ENCODE measurements at places on chromosomes 6 and 20.

DNA sequence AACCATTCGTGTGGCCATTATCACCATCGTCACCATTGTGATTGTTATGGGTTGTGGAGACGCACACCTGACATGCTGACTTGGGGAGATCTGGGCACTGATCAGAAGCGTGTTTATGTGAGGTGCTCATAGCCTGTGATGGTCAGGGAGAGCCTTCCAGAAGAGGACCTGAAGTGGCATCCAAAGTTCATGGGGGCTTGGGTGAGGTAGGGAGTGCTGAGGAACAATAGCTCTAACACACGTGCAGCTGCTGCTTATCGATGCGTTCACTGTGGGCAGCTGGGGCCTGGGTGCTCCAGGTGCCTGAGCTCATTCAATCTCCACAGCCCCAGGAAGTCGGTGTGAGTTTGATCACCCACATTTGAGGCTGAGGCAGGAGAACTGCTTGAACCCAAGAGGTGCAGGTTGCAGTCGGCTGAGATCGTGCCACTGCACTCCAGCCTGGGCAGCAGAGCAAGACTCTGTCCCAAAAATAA is 227.3 kb downstream of the PREX1 start:
- DNase-seq, result no peak

DNA sequence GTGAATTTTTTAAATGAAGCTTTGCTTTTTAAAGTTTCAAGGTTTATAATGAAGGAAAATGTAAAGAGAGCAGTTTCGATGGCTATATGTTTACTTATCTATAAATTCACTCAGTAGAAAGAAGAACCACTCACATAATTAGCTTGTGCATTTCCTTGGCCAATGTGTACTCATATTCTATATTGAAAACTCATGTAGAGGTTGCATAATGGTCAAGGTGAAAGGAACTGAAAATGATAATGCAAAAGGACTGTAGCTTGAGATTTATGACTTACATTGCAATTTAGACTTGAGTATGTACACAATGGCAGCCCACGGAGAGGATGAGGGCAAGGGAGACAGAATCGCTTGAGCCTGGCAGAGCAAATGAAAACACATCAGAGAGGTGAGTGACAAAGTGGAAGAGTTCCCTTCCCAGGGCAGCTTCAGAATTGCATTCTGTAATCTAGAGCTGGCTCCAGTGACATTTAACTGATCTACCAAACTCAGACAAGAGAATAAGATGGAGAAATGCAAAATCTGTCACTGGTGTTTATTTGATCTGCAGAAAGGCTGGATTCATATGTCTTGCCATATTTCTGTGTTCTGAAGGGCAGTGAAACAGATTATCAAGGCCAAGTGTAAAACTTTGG is 191.8 kb downstream of the TMEM200A start:
- no peak for DNase-seq

GRCh38 chr6:36263390-36264000 is 6.4 kb upstream of the PNPLA1 start:
- DNase-seq, result no peak

DNA sequence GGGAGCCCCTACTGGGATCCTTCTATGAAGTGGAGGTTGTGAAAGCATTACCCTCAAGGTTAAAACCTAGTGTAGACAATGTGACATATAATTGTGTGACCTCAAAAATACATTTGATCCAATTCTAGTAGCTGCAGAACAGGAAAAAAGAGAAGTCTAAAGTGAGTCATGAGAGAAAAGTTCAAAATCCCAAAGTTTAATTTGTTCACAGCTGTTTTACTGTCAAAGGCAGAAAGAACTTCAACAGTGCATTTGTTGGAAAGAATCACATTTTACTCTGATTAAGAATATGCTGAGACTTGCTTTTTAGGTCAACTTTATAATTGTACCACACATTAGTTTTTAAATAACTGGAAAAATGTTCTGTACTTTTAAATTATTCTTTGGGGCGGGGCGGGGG is 1027.4 kb upstream of the FLRT3 start:
- DNase-seq, result no peak

DNA sequence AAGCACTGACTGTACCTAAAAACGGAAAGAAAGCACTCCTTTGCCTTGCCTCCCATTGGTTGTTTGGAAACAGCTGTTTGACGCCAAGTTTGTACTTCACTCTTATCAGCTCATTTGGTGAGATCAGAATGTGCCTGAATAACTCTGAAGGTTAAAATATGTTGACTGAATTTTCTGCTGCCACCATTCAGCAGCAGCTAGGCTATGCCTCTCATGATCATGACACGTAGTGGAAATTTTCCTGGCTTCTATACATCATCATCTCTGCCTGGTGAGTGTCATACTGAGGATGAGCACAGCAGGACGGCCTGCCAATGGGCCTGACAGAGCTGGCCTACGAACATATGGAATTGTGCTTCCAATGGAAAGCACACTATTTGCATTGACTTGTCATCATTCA is 704.9 kb upstream of the CITED2 start:
- DNase-seq, result no peak

DNA sequence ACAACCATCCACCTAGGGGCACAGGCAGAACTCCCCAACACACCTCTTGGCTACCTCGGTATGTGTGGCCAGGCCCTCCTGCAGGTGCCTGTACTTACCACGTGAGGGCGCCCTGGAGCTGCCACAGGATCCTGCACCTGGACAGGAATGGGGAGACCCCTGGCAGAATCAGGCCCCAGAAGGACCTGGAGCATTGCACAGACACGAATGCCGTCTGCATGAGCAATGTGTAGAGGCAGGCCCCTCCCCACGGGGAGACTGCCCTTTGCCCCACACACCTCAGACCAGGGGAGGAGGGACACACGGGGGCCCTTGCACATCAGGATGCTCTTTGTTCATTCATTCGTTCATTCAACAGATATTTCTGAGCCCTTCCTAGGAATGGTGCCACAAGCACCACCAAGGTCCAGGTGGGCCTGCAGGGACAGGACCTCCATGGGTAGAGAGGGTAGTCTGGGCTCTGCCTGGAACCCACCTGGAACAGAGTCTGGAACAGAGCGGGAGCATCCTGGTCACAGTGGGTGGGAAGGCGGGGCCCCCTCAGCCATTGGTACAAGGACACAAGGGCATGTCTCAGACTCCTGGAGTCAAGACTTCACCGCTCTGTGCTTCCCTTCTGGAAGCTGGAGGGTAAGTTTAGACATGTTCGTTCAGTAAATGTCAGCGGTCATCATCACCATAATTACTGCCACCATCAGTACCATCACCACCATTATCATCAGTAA is 32.3 kb downstream of the YTHDF1 start:
- DNase-seq, result no peak

GRCh38 chr20:16488086-16488485 is 85.2 kb downstream of the KIF16B start:
- DNase-seq, result no peak

- no peak for DNase-seq
Observed at GRCh38 chr6:110813338-110814101, 1.7 kb downstream of the CDK19 start.

DNA sequence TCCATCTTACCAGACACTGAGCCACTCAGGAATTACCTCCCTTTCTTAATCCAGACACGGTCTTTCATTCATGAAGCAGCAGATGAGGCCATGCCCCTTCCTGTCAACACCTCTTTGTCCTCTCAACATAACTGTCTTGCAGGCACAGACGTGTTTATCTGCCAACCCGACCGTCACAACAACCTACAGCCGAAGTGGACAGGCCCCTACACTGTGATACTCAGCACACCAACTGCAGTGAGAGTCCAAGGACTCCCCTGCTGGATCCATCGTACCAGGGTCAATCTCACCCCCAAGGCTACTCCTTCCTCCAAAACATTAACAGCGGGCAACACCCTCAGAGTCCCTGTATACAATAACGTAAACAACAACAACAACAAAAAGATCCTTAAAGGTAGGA is 30.6 kb upstream of the ULBP3 start:
- no peak for DNase-seq

DNA sequence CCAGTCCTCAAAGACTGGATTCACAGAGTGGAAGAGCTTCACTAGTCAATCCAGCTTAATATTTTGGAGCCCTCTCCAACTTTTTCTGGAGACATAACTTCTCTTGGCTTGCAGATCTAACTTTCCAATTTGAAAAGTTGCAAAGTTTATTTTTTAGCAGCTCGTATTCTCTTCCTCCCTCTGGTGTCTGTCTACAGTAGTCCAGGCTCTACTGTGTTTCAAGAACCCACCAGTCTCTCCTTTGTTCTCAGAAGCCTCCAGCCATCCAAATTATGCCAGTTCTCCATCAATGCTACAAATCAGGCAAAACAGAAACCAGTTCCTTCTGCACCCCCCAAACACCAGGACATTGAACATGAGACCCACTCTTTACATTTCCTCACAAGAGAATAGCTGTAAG is 376.1 kb upstream of the OPRM1 start:
- DNase-seq, result no peak

- DNase-seq, result no peak
Observed at GRCh38 chr20:12173347-12174012, 255.8 kb downstream of the BTBD3 start.

- no peak for DNase-seq
Observed at GRCh38 chr6:119470893-119471542, 121.5 kb upstream of the MAN1A1 start.

- DNase-seq, result no peak
Observed at GRCh38 chr6:109082188-109082577, 12.5 kb downstream of the SESN1 start.

- DNase-seq, result no peak
Observed at GRCh38 chr6:43869079-43869710, 99.2 kb downstream of the VEGFA start.

DNA sequence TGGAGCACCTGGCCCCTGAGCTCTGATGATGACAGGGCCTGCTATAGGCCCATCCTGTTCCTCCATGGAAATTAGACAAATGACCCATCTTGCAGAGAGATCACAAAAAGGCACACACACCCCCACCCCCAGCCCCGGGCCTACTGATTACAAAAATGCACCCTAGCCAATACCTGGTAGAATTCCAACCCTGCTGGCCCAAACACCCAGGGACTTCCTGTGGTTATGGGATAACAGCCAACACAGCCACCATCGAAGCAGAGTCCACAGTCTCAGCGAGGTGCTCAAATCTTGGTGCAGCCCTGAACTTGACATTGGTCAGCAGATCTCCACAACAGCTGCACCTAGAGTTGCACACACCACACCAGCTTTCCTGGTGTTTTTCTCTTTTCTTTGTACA is 17.0 kb downstream of the NCR2 start:
- no peak for DNase-seq

GRCh38 chr20:3922223-3922982 is 33.2 kb downstream of the PANK2 start:
- DNase-seq, result no peak

- DNase-seq, result no peak
Observed at GRCh38 chr6:151385177-151385576, 6.2 kb downstream of the ZBTB2 start.

- no peak for DNase-seq
Observed at GRCh38 chr20:31922181-31922580, 29.7 kb downstream of the PDRG1 start.

DNA sequence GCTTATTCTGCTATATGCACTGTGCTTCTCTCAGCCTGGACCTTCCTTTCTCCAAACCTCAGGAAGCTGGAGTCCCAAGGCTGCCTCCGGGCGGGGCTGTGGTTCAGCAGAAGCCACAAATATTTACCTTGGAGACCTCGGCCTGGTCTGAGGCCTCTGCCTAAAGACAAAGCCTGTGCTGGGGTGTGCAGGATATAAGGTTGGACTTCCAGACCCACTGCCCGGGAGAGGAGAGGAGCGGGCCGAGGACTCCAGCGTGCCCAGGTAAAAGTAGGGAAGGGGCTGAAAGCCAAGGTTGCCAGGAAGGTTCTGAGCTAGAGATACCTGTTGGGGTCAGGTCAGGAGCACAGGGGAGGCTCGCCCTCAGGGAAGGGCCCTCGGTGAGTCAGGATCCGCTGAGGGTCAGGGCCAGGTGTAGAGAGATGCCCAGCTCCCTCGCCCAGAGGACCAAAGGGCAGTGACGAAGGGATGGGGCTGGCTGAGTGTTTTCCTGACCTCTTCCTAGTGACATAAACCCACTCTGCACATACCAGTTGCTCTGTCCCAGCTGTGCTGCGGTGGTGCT is at the start of gene BPIFB1:
Gene BPIFB1, plus strand, starts transcription at position 224 of the 565 bp plus-strand sequence. CDS start 2,860 bp downstream, outside the sequence.
- no peak for DNase-seq

- no peak for DNase-seq
Observed at GRCh38 chr6:85033547-85033946, 269.1 kb upstream of the TBX18 start.

DNA sequence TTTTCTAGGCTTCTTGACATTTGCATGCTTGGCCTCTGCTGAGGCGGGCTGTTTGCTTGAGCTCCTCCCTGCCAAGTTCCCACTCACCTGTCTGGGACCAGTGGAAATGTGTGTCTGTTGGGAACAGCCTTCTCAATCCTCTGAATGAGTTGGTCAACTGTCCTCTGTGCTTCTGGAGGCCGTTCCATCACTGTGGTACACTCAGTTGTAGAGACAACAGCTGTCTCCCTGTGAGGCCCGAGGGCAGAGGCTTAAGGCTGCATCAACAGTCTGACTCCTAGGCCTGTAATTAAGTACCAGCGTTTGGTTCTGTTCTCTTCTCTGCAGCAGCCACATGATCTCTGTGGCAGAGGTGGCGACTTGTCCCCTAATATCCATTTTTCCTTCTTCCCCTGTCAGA is 110.9 kb downstream of the CDC5L start:
- DNase-seq, result no peak

DNA sequence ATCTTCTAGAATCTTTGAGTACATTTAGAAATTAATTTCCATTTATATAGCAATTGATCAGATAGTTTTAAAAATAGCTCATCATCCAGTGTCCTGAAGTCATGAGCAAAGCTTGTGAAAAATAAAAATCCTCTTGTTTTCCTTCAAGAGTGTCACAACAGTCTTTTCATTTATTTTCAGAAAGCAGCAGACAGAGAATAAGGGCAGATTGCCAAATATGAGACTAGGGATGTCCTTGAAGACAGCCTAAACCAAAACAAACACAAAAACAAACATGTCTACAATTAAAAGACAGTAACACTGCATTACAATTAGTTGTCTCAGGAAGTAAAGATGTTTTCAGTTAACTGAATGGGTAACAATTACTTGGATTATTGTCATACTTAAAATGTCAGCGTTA is 682.8 kb downstream of the TFAP2A start:
- DNase-seq, result no peak

- no peak for DNase-seq
Observed at GRCh38 chr6:5072440-5072839, 12.7 kb upstream of the PPP1R3G start.

DNA sequence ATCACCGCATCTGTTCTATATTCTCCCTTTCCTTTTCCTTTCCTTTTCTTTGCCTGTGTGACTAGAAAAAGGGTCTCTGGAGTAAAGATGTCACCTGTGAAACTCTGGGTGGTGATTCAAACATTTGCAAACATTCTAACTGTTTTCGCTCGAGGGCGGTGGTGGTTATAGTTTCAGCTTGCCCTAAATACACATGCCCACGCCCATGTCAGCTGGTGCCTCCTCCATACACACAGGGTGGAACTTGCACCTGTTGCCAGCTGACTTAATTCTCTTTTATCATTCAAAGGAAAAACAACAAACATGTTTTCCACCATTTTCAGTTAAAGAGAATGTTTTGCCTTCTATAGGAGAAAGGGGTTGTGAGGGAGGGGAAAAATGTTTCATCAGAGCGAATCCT is 381.9 kb upstream of the ARID1B start:
- DNase-seq, result no peak

Data from cortex of kidney (tissue), 1 donor.